T1000 (cell line): ENCODE measurements at places on chromosomes 2 and 18.

GRCh38 chr2:6202756-6203155 is 510.6 kb downstream of the SOX11 start:
- no peak for DNase-seq

DNA sequence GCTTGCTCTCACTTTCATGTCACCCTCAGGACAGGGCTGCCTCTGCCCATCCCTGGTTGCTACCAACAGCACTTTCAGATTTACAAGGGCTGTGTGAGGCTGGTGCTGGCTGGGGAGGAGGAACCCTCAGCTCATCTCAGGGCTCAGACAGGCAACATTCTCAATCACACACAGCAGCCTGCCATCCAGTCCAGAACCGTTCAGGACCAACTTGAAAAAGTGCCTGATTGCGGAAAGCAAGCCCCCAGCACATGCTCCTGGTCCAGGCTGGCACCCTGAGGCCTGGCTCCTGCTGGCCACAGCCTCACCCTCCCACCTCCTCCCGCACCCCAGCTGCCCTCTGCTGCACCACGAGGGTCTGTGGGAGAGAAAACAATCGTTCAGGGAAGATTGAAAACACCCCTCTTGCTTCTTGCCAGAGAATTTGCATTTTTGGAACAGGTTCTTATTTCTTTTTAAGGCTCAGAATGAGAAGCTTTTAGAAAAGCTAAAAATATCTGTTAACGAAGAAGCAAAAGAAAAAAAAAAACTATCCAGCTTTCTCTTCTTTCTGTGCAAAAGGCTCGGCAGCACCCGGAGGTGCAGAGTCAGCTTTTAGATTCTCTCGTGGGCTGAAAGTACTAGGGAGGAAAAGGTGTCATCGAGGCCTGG is 403.8 kb upstream of the ID2 start:
- DNase-seq: no peak

GRCh38 chr2:68936889-68937288 is 15.8 kb downstream of the GKN2 start:
- no peak for DNase-seq

DNA sequence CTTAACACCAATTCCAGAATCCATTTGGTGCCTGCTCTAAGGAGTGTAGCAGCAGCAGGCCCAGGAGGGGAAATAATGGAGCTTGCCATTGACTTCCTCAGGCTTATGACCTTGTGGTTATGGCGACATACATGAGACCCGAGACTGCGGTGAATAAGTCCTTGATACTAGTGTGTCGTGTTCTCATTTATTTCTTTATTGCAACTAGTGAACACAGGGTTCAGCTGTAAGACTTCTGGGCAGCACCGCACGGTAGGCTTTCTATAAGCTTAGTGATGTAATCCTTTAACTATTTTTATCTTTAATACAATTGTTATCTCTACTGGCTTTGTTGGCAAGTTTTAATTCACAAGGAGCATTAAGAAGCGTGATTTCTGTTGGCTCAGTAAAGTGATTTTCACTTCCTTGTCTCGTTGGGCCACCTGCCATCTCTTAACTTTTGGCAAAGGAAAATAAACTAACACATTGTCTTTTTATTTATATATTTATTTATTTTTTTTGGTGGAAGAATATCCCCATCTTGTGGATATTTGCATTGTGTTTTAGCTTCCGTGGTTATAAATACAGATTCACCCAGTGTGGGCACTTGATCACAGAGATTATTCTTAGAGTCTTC is 139.8 kb downstream of the LTBP1 start:
- no peak for DNase-seq

DNA sequence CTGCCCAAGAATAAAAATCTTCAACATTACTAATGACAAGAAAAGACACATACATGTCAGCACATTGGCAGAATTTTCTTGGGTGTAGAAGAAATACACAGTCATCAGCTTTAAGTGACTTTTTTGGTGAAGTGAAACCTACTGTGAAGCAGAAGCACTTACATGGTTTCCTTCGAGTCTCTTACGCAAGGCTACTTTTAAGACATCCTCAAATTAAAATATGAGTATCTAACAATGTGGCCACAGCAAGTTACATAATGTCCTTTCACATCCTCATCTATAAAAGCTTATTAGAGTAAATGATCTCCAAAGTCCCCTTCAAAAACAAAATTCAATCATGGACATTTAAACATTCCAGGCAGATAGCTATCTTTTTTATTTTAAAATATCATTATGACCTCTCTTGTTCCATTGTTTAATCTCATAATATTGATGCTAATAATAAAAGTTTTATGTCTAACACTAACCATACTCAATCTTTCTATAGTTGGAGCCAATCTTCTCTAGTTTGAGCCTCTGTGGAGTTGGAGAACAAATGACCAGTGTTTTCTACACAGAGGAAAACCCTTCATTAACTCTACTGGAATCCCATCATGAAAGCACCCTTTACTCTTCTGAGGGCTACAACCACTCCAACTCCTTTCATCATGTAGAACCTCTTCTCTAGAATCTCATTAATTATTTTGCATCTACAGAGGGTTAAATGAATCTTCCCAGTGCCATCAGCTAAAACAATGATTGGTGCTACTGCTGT is 182.2 kb upstream of the ZFP36L2 start:
- DNase-seq: no peak

DNA sequence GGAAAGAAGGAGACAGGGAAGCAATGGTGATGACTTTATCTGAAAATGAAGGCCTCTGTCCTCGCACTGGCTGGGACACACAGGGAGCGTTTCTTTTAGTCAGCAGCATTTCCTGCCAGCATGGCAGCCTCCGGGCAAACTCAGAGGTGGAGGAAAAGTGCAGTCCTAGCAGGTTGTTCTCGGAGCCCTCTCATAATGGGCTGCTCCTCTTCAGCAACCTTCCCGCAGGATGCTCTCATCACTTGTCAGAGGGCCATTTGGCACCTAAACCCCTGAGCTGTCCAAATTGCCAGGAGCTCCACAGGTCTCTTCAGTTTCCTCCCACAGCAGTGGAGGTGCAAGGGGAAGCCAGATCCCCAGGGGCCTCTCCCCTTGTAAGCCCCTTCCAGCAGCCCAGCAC is 6.2 kb downstream of the STK39 start:
- no peak for DNase-seq

- no peak for DNase-seq
These were observed 17.7 kb downstream of the SRSF7 start for GRCh38 chr2:38733300-38733971.

DNA sequence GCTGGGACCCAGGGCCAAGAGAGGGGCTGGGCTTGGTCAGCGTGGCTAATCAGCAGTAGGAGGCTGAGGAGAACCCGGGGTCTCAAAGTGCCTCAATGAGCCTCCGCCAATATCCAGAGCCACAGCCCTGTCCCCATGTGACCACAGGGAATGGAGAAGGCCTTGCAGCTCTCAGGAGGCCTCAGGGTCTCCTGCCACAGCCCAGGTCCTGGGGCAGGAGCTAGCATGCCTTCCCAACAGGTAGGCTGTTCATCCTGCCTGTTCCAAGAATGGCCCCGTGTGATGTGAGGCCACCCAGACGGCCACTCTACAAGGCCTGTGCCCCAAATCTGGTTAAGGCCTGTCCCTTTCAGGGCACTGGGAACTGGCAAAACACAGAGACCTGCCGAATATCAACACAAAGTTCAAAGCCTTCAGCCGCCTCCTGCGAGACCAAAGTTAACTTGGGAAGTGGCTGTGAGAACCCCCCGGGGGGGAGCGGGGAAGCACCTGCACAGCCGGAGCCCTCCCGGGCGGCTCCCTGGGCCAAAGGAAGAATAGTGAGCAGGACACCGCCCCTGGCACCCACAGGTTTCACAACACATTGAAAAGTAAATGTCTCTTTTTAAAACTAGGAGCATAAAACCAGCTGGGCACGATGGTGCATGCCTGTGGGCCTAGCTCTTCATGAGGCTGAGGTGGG is 4.5 kb upstream of the LIMS2 start:
- DNase-seq: no peak

GRCh38 chr2:177603181-177603580 is 210.6 kb downstream of the AGPS start:
- no peak for DNase-seq

GRCh38 chr2:150188177-150188576 is 299.3 kb downstream of the RND3 start:
- no peak for DNase-seq
